ENCODE measurements at places on chromosomes 1 and 21.

GRCh38 chr21:45542242-45542666, at the start of gene SLC19A1:
Gene SLC19A1, minus strand, starts transcription at chr21:45542440. Its CDS starts 4,481 bp downstream, at chr21:45537959.
- no peak for DNase-seq

DNA sequence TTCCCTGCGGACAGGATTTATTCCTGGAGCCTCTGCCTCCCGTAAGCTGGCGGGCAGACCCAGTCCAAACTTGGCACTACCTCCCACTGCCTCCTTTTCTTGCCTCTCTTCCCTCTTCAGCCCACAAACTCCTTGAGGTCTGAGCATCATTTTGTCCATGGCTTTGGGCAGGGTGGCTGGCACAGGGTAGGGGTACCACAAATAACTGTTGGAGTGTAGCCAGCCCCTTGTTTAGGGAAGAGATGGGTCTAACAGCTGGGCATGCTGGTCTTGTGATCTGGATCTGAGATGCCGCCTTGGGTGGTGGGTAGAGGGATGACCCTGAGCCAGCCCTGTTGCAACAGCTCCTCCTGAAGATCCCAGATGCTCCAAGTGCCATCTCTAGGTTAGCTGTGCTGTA, 71.4 kb upstream of the CLDN14 start:
- DNase-seq, result no peak

- no peak for DNase-seq
Observed at GRCh38 chr1:105000793-105001192, 1251.1 kb downstream of the AMY1C start.

DNA sequence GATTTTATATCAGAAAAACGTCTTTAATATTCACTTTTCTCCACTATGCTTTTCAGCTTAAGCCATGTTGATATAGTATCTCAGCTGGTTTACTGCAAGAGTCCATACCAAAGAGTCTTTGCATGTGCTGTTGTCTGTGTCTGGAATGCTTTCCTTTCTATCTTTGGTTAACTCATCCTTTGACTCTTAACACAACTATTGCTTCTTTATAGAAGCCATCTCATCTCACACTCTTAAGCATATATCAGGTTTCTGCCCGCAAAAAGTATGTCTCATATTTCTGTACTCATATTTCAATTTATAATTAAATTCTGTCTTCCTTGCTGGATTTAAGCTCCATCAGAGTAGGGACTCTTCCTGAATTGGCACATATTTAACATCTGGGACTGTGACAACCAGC, 220.9 kb upstream of the KCNK2 start:
- DNase-seq, result no peak

DNA sequence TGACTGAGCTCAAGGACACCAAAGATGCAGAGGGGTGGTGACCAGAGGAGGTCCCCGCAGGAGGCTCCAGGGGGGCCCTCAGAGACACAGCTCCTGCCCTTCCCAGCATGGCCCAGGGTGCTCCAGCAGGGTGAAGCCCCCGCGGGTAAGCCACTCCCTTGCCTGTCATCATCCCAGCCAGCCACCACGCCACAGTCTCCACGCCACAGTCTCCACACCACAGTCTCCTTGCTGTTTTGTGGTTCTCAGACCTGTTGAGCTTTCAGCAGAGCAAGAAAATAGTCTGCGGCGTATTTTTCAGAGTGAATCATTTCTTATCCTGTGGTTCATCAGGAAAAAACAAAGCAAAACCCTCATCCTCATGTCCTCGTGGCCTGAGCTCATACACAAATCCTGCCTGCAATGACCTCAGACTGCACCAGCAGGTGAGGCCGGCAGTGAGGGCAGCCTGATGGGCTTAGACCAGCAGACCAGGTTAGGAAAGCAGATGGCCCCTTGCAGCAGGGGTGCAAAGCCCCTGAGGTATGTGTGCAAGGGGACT, 25.7 kb upstream of the ABCG1 start:
- no peak for DNase-seq

GRCh38 chr1:59062743-59063142, 234.2 kb upstream of the FGGY start:
- DNase-seq, result no peak

- no peak for DNase-seq
Observed at GRCh38 chr1:186569856-186570255, 108.9 kb upstream of the PDC start.

GRCh38 chr1:80566867-80567266, 1233.9 kb upstream of the ADGRL2 start:
- DNase-seq, result no peak

DNA sequence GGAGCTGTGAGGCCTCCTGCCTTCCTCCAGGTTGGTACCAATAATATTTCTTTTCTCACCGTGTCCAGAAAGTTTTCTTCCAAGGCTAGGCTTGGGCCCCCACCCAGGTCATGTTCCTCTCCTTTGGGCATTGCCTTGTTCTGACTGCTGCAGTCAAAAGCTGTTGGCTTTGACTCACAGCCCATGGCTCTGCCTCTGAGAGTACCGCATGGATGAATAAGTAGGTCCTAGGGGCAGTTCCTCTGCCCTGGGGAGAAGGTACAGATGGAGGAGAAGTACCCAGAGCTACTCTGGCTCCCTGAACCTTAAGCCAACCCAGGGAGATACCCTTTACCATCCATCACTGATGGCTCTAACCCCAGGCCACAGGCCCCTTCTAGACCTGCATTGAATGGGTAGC, 115.0 kb downstream of the NAV1 start:
- no peak for DNase-seq

DNA sequence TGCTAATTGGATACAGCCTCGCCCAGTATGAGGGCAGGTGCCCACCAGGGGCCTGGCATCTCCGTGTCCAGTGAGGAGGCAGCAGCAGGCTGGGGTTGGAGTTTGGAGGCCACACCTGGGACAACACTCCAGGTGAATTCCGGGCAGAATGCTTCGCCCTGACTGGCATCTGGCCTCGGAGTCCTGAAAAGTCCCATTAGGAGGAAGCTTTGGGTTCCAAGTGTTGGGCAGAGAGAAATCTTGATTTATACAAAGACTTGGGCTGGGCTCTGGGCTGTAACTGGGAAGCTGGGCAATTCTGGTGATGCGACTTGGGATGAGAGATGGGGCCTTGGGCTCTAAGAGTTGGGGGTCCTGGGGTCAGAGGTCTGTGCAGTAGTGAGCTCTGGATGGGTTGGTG, 48.1 kb upstream of the CSF3R start:
- DNase-seq, result no peak

GRCh38 chr1:66931590-66931989, 6.8 kb downstream of the MIER1 start:
- no peak for DNase-seq

DNA sequence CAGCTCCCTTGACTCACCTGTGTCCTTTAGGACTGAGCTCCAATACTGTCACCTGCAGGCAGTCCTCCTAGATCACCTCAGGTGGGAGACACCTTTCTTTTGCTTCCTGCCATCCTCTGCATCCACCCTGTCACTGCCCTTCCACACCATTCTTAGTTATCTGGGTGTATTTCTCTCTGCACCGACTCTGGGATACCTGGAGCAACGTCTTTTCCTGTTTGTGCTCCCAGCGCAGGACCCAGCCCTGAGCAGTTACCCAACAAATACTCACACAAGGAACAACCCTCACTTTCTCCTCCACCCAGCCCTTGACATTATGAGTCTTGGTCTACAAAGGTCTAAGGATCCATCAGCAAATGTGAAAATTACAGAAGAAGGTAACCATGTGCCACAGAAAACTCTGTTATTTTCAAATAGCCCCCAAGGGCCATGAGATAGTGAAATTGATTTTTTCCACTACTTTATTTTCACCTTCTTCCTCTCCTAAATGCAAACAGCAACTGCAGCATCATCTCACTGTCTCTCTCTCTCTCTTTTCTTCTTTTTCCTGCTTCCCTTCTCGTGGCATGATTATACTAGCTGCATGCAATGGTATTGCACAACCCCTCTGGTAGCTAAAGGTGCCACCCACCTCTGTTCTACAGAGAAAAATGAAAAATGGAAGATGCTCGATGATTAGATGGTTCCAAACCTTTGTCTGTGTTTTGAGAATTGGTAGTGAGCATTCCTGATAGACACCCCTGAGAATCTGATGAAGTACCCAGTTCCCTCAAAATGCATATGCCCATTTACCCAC, 89.0 kb downstream of the MIS18A start:
- DNase-seq, result no peak

GRCh38 chr1:153678519-153679336, at the start of gene NPR1:
Gene NPR1, plus strand, starts transcription at chr1:153678688. Its CDS starts 421 bp downstream, at chr1:153679109.
- DNase-seq, result no peak

- DNase-seq, result no peak
Observed at GRCh38 chr1:214569357-214570004, 18.1 kb upstream of the PTPN14 start.

- DNase-seq, result no peak
Observed at GRCh38 chr1:234205966-234206365, 167.3 kb upstream of the COA6 start.

- DNase-seq, result no peak
Observed at GRCh38 chr1:84025966-84026365, 27.0 kb upstream of the TTLL7 start.

DNA sequence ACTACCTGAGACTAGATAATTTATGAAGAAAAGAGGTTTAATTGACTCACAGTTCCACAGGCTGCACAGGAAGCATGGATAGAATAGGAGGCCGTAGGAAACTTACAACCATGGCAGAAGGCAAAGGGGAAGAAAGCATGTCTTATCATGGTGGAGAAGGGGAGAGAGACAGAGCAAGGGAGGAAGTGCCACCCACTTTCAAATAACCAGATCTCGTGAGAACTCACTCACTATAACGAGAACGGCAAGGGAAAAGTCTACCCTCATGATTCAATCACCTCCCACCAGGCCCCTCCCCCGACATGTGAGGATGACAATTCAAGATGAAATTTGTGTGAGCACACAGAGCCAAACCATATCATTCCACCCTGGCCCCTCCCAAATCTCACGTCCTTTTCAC, 4.7 kb upstream of the C21orf91 start:
- no peak for DNase-seq

Measured in AG09319 (cell line).